ENCODE measurements at places on chromosomes 7 and 10. TPM values are rescaled to one million over a fixed set of nuclear protein-coding genes. Genes with fewer than 3 reads are reported as not detected.
A peak's percentile ranks its signal among the peaks of the same experiment; 100 is the strongest.

DNA sequence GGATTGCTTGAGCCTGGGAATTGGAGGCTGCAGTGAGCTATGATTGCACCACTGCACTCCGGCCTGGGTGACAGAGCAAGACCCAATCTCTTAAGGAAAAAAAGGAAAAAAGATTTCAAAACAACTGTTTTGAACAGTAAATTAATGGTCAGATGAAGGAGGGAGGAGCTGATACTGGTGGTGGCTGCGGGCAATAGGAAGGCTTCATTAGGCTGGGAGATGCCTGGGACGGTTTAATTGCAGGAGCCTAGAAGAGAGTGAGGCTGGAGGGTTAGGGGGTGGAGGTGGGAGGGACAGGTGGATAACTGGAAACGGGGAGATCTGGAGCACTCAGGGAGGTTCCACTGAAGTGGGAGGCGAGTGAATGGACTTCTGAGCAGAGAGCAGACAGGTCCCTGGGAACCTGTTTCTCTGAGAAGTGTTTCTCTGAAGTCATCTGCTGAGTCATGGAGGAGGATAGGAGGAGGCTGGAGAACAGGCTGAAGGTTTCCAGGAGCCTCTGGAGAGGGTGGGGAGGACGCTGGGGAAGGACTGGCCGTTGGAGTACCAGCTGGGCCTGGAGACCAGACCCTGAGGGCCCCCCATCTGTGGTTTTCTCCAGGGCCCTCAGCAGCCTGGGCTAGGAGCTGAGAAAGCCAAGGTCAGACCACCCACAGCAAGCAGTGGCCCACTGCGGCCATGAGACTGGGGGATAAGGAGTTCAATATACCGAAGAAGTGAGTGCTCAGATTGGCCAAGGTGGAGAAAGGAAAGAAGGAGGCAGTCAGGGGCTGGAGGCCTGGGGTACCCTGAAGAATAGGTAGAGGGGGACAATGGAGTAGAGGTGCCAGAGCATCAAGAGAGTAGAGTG lies 14.4 kb upstream of the YWHAG start:
- no peaks in the 10 kb centered on the region for H3K27me3 ChIP-seq
- H3K4me1 ChIP-seq, result peaks cover 17% of the 10 kb centered on the region
- H3K4me3 ChIP-seq, result no peak overlapping the region
- DNase-seq, result peak; percentile 97
- peak overlapping the region; percentile 56 for H3K27ac ChIP-seq
- H3K36me3 ChIP-seq, result no peaks in the 10 kb centered on the region

GRCh38 chr7:24419077-24419476 lies 135.1 kb downstream of the NPY start:
- H3K4me1 ChIP-seq, result no peaks in the 10 kb centered on the region
- no peak for DNase-seq
- H3K36me3 ChIP-seq, result no peaks in the 10 kb centered on the region
- no peak overlapping the region for H3K27ac ChIP-seq
- H3K4me3 ChIP-seq, result no peak overlapping the region

DNA sequence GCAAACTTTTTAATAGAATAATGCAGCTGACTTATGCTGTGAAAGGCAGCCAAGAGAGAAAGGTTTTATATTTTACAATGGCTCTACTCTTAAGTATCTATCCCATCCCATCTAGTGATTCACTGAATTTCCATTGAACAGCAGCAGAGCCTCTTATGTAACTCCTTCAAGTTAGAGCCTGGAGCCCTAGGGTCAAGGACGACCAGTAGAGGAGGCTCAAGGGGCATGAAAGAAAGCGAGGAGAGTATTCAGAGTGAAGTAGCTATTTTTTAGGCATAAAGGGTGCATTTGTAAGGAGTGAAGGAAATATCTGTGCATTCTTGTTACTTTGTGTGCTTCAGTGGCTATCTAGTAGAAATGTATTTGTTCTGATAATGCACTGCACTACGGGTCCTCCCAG lies 180.2 kb upstream of the TPK1 start:
- no peak for DNase-seq
- H3K4me3 ChIP-seq, result no peak overlapping the region
- H3K27ac ChIP-seq, result no peak overlapping the region
- no peaks in the 10 kb centered on the region for H3K4me1 ChIP-seq

- no peak for DNase-seq
- no peak overlapping the region for H3K4me3 ChIP-seq
- no peaks in the 10 kb centered on the region for H3K36me3 ChIP-seq
- no peak overlapping the region for H3K27ac ChIP-seq
- no peaks in the 10 kb centered on the region for H3K4me1 ChIP-seq
- H3K27me3 ChIP-seq, result no peaks in the 10 kb centered on the region
These were observed 214.8 kb upstream of the MAGI2 start for GRCh38 chr7:79668292-79668691.

DNA sequence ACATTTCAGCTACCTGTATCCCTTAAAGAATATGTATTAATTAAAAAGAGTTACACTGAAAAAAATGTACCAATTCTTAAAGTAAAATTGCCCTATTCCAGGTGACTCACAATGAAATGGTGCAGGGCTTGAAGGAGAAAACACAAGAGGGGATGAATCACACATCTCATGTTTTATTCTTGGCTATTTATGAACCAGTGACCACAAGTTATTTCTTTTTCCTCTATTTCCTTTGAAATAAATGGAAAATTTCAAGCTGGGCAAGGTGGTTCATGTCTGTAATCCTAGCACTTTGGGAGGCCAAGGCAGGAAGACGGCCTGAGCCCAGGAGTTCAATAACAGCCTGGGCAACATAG lies 106.8 kb downstream of the UBE2H start:
- no peak overlapping the region for H3K4me3 ChIP-seq
- peak overlapping the region; percentile 87 for H3K27ac ChIP-seq
- peaks cover 48% of the 10 kb centered on the region for H3K4me1 ChIP-seq
- no peaks in the 10 kb centered on the region for H3K36me3 ChIP-seq
- H3K27me3 ChIP-seq, result no peaks in the 10 kb centered on the region

GRCh38 chr10:34089253-34089652 lies 725.8 kb downstream of the PARD3 start:
- H3K27me3 ChIP-seq, result peaks cover 6% of the 10 kb centered on the region
- no peak for DNase-seq
- H3K36me3 ChIP-seq, result no peaks in the 10 kb centered on the region
- no peak overlapping the region for H3K27ac ChIP-seq

GRCh38 chr7:132584796-132585494 lies 8.7 kb upstream of the PLXNA4 start:
- no peak for DNase-seq
- no peaks in the 10 kb centered on the region for H3K4me1 ChIP-seq
- H3K36me3 ChIP-seq, result no peaks in the 10 kb centered on the region
- no peak overlapping the region for H3K4me3 ChIP-seq

DNA sequence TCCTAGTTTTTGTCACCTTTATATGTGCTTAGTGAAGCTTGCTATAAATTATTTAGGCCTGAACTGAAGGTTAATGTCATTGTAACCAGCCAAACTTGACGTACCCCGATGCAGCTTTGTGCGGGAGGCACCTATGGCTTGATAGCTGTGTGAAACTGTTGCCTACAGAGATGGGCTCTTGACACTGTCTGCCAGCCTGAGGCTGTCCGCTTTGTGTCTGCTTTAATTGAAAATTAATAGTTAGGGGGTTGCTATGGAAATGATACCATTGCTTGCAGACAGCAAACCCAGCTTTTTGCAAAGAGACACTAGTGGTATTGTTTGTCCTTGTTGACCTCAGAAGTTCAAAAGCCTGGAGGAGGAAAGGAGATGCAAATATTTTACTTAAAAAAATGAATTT lies 2.1 kb upstream of the FOXP2 start:
- no peak overlapping the region for H3K4me3 ChIP-seq
- no peaks in the 10 kb centered on the region for H3K36me3 ChIP-seq
- no peaks in the 10 kb centered on the region for H3K27me3 ChIP-seq

- H3K36me3 ChIP-seq, result no peaks in the 10 kb centered on the region
- H3K4me3 ChIP-seq, result no peak overlapping the region
- peaks cover 10% of the 10 kb centered on the region for H3K4me1 ChIP-seq
These were observed 57.7 kb upstream of the KCNIP2 start for GRCh38 chr10:101901340-101901739.

DNA sequence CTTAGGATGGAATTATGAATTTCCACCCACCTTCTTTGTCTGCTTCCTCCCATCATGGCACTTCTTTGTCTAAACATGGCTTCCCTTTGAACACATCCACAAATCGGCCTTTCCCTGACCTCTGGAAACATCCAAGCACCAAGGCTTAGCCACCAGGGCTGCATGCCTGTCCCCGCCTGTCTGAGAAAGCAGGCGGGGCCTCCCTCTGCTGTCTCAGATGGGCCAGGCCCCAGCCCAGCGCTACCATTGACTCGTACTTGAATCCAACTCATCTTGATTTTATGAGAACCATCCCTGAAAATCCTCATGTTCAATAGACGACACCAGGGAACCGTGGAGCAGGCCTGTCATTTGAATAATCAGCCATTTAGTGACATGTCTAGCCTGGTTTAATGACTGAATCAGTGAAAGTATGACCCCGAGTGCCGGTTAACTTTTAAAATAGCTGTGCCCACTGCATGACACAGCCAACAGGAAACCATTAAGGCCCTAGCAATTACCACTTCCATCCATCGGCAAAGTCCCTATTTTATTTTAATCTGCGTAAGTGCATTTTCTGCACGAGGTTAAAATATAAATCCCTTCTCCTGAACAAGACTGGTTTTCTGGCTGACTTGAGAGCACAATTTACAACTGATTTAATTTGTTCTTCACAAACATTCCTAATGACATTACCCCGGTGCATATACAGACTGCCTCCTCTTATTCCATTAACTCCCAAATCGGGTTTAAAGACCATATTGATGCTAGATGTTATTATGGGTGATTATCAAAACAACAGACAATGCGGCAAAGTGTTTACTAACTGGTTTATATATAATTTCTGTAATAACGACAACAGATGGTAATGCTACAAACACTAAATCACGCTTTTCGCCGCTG lies 194.7 kb downstream of the BUB3 start:
- H3K27ac ChIP-seq, result no peak overlapping the region
- H3K4me3 ChIP-seq, result no peak overlapping the region
- H3K4me1 ChIP-seq, result no peaks in the 10 kb centered on the region
- no peak for DNase-seq

DNA sequence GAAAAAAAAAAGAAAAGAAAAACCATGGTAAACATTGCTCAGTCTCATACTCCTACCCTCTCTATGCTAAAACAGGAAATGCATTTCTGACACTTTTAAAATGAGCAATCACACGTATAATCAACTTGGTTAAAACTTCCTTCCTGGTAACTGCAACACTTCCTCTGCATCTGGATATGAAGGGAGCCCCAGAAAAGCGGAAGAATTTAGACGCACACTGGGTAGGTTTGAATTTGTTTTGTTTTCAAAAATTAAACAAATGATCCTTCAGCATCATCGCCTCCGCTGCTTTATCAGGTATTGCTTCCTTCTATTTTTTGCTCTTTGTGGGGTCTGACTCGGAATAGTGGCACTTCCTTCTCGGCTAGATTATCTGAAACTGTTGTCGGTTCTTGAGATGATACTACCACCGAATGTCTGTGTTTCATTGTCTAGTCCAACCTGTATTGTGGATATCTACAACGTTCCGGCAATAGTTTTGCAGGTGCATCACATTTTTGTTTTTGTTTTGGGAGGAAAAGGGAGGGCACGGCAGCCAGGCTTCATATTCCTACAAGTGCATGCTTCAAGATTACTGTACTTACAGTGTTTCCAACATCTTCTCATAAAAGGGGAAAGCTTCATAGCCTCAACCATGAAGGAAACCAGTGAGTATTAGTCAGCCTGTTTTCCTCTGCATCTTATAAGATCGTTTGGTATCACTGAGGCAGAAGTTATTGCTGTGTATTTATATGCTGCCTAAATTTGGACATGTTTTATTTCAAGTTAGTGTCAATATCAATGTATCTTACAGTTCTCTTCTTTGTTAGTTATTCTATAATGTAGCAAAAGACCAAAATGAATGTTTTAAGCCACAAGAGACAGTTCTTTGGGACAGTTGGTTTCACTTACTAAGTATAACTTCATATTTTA lies at the start of gene PIK3CG:
PIK3CG (plus strand) TSS at position 153 of the 912 bp plus-strand sequence. CDS start 2,280 bp downstream, outside the sequence.
- no peak within 1 kb of the TSS for H3K4me3 ChIP-seq
- H3K27me3 ChIP-seq, result peaks cover 17% of the 10 kb centered on the region
- DNase-seq, result no peak
- H3K27ac ChIP-seq, result no peak within 1 kb of the TSS
- H3K36me3 ChIP-seq, result no peaks in the 10 kb centered on the region

DNA sequence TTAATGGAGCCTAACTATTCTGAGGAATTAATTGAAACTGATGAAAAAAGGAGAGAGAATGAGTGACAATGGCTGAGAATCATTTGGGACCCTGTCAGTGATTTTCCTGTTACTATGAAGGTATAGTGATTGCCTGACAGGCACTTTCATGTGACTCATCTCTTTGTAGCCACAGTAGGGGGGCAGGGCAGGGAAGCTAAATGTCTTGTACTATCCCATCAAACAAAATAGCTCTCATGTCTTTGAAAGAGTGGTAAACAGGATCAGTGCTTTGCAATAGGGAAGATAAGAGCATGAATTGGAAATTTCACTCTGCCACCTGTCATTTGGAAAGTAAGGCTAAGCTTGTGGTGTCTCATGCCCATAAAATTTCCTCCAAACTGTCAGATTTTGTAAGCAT lies 94.5 kb upstream of the GSDME start:
- H3K36me3 ChIP-seq, result peaks cover 38% of the 10 kb centered on the region
- H3K27me3 ChIP-seq, result no peaks in the 10 kb centered on the region
- peaks cover 11% of the 10 kb centered on the region for H3K4me1 ChIP-seq
- no peak for DNase-seq
- H3K27ac ChIP-seq, result no peak overlapping the region
- H3K4me3 ChIP-seq, result no peak overlapping the region

DNA sequence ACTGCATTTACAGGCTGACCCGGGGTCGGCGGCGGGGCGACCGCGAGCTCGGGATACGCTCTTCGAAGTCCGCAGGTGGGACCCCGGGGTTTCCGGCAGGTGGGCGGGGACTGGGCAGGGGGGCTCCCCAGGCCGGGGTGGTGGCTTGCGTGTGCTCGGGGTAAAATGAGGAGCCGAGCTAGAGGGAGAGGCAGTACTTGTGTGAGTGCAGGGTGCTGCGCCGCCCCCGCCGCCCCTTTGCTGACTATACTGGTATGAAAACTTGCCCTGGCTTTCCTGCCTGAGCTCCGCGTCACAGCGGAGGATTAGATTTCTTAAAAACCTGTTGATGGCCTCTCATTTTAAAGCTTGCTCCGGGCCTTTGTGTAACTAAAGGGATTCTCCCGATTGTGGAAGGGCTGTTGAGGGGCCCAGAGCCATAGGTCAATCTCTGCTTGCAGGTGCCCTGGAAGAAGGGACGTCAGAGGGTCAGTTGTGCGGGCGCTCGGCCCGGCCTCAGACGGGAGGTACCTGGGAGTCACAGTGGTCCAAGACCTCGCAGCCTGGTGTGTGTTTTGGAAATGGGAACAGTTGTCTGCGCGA lies 488 bp downstream of the ARMC10 start:
- peak overlapping the region; percentile 84 for H3K27ac ChIP-seq
- peak overlapping the region; percentile 97 for H3K4me3 ChIP-seq
- H3K4me1 ChIP-seq, result peaks cover 14% of the 10 kb centered on the region
- DNase-seq, result peak; percentile 92

GRCh38 chr7:138388673-138389491 lies 71.2 kb upstream of the TRIM24 start:
- no peaks in the 10 kb centered on the region for H3K36me3 ChIP-seq
- no peak overlapping the region for H3K27ac ChIP-seq
- no peaks in the 10 kb centered on the region for H3K27me3 ChIP-seq
- no peak for DNase-seq
- H3K4me1 ChIP-seq, result no peaks in the 10 kb centered on the region
- no peak overlapping the region for H3K4me3 ChIP-seq

OR2A42 gene
- total RNA-seq, result not detected

FASTK gene
- total RNA-seq, result 87.6 TPM

FAM237B gene
- total RNA-seq, result not detected

ABCB1 gene
- total RNA-seq, result not detected

KLLN gene
- 0.59 TPM for total RNA-seq

THSD7A gene
- total RNA-seq, result under 0.01 TPM

Data from osteoblast (primary cell).